Temporal lobe (tissue), 4 donors: ENCODE measurements at places on chromosomes 16 and 17. TPM values are rescaled to one million over a fixed set of nuclear protein-coding genes. Genes with fewer than 3 reads are reported as not detected.

Gene TNP2
- not detected for total RNA-seq

Gene PLLP
- 1.5 TPM for total RNA-seq

Gene MT1G
- total RNA-seq = 0.74 TPM

Gene STX1B
- total RNA-seq = 21.6 TPM

Gene LRRC36
- total RNA-seq = 0.74 TPM
